Bone marrow (tissue), 2 donors: ENCODE measurements at places on chromosomes 4 and X.

DNA sequence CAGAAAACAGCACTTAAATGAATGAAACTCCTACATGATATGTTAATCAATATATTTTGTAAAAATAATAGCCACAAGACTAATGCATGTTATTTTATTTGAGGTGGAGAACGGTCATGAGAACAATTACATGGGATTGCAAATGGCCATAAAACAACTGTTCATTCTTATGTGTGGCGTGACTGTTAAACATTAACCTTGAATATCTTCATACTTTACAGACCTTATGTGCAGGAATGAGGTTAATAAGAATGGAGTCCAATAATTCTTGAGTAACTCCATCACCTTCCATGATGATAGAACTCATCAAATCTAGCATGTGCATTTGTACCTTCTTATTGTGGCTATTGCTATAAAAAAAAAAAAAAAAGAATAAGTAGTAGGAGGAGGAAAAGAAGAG is 55.3 kb downstream of the PDS5A start:
- DNase-seq, result no peak

- DNase-seq, result no peak
These were observed 70.2 kb downstream of the TRPC5 start for GRCh38 chrX:112012360-112012759.

DNA sequence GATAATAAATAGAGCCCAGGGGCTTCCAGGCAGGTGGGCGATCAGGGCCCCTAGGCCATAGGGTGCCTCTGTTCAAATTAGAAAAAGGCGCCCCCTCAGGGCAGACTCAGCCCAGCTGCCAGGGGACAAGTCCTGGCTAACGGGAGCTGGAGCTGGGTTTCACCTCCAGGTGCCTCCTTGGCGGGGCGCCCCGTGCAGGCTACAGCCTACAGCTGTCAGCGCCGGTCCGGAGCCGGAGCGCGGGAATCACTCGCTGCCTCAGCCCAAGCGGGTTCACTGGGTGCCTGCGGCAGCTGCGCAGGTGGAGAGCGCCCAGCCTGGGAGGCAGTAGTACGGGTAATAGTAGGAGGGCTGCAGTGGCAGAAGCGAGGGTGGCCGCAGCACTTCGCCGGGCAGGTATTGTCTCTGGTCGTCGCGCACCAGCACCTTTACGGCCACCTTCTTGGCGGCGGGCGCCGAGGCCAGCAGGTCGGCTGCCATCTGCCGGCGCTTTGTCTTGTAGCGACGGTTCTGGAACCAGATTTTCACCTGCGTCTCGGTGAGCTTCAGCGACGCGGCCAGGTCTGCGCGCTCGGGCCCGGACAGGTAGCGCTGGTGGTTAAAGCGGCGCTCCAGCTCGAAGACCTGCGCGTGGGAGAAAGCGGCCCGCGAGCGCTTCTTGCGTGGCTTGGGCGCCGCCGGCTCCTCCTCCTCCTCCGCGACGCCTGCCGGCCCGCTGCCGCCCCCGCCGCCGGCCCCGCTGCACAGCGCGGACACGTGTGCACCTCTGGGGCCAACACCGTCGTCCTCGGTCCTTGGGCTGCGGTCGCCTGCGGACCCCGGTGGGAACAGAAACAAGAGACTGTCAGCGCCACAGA is 2.4 kb downstream of the NKX3-2 start:
- no peak for DNase-seq

GRCh38 chrX:154761977-154762536 is 607 bp upstream of the DKC1 start:
- DNase-seq, result no peak

- no peak for DNase-seq
These were observed at the start of gene EVC2 for GRCh38 chr4:5708449-5709206. Gene EVC2 (minus strand): TSS chr4:5708559. CDS start chr4:5708513, 46 bp downstream.

DNA sequence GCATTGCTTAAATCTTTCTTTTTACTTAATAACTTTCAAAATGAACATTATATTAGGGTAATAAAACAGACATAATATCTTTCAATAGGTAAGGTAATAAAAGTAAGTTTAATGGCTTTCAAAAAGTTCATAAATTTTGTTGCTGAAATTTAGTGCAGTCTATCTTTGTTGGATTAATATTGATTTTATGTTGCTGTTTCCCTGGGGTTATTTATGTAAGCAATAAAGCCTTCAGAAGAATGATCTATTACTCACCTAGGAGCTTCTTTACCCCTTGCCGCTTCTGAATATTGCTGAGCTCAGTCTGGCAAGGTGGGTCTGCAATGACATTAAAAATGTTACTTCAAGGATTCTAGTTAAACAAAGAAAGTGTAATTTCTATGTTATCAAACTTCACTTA is 492.6 kb downstream of the SPOCK3 start:
- DNase-seq, result no peak

DNA sequence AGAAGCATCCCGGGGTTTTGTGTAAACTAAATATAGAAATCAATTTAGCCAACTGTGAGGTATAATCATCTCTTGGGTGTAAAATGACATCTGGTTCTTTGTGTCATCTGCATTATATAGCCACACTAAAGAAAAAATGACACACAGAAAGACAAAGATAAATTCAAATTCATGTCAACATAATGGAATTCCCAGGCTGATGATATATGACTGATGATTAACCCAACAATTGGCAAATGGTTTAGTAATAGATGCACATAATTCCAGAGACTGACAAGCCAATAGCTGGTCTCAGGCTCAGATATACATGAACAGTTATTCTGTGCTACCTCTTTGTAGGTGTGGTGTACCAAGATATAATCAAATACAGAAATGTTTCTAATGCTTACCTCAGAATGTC is 375.4 kb upstream of the PITX2 start:
- DNase-seq, result no peak

GRCh38 chr4:6473264-6474052 is 1.0 kb upstream of the PPP2R2C start:
- no peak for DNase-seq

DNA sequence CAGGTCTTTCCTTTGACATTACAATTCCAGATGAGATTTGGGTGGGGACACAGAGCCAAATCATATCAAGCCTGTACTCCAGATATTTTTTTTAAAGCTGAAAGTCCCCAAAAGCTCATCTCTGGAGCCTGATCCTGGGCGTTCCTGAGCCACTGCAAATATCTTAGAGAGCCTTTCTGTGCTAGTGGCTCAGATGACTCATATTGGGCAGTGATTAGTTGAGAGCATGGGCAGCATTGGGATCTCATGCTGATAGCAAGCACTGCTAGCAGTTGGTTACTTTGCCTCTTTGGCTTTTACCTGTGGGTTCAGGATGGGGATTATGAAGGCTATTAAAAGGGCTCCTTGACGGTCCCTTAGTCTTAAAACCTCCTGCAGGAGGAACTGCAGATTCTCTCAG is 51.4 kb upstream of the SCRG1 start:
- no peak for DNase-seq

GRCh38 chr4:55887594-55887993 is 34.1 kb downstream of the EXOC1 start:
- no peak for DNase-seq

DNA sequence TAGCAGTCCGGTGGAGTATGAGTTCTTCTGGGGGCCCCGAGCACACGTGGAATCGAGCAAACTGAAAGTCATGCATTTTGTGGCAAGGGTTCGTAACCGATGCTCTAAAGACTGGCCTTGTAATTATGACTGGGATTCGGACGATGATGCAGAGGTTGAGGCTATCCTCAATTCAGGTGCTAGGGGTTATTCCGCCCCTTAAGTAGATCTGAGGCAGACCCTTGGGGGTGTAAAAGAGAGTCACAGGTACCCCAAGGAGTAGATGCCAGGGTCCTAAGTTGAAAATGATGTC is 852 bp downstream of the MAGEH1 start:
- no peak for DNase-seq

- no peak for DNase-seq
These were observed 64.6 kb upstream of the PAGE1 start for GRCh38 chrX:49760290-49760890.

DNA sequence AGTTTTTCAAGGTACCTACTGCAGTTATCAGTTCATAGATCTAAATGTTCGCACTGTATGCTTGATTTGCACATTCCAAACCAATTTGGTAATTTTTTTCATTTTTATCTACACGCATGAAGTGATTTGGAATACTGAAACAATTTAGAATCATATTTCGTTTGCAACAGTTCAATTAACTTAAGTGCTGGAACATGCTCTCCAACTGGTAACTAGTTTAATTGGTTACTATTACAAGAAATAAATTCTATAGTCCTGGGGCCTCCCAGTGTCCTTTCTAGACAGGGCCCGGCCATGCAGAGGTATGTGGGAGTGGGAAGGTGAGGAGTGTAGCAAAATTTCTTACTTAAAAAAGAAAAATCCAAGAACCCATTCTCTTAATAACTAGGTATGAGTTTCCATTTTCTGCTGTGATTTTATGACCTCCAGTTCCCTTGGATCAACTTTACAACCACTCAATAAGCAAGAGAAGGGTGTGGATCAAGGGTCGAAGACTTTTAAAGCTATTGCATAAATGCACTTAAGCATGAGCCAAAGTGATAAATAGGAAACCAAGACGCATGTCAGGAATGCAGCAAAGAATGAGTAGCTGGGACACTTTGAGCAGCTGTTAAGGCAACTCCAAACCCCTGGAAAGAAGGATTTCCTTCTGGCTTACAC is 106.9 kb downstream of the PPARGC1A start:
- no peak for DNase-seq

- no peak for DNase-seq
These were observed 216.3 kb downstream of the ADAMTS3 start for GRCh38 chr4:72352711-72353110.

GRCh38 chrX:40727581-40728252 is 7.6 kb downstream of the MED14 start:
- DNase-seq, result no peak

- DNase-seq, result no peak
These were observed 32.8 kb upstream of the C4orf54 start for GRCh38 chr4:99690472-99690871.

DNA sequence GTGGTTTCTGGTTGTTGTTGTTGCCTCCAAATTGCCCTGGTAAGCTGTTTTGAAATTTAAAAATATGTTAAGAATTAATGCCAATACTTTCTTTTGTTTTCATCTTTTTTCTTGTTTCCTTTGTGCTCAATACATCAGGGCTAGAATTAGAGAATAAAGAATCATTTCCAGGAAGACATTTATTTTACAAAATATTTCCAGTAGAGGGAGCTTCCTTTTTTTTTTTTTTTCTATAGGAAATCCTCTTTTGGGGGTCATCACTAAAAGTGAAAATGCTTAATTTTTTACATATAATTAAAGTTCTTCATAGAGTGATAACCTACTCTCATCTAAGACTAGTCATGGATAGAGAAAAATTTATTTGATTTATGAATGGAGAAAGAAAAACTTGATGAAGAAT is 2.4 kb downstream of the GLRA3 start:
- no peak for DNase-seq

- DNase-seq, result no peak
These were observed 103.5 kb downstream of the TECRL start for GRCh38 chr4:64305565-64306254.

GRCh38 chr4:138111462-138112000 is 130.6 kb downstream of the SLC7A11 start:
- DNase-seq, result no peak

DNA sequence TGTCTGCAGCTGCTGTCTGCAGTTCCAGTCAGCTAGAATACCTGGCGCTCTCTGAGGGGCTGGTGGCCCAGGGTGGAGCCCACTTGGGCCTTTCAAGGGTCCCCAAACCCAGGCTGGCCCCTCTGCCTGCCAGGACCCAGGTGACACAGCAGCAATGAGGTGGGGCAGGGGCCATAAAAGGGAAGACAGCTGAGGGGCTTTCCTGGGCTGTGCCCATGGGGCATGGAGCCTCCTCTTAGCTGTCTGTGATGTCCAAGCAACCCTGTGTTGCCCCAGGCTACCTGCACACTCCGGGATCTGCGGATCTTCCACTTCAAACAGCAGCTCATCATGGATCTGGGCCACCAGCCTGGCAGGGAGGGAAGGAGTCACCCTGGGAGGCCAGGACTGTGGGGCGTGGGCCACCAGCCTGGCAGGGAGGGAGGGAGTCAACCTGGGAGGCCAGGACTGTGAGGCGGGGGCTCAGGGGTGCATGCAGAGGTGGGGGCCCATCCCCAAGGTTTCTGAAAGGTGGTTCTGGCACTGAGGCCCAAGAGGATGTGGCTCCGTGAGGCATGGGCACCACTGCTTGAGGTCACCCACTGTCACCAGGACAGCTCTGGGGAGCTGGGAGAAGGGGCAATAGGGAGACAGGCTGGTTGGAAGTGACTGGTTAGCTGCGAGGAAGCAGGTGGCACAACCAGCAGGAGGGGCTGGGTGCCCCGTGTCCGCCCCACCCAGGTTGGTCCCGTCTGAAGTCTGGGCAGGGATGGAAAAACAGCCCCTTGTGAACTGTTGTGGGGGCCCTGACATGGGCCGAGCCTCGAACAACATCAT is 16.3 kb downstream of the NAT8L start:
- no peak for DNase-seq

- no peak for DNase-seq
These were observed 92.9 kb downstream of the ATP10D start for GRCh38 chr4:47577779-47578553.

DNA sequence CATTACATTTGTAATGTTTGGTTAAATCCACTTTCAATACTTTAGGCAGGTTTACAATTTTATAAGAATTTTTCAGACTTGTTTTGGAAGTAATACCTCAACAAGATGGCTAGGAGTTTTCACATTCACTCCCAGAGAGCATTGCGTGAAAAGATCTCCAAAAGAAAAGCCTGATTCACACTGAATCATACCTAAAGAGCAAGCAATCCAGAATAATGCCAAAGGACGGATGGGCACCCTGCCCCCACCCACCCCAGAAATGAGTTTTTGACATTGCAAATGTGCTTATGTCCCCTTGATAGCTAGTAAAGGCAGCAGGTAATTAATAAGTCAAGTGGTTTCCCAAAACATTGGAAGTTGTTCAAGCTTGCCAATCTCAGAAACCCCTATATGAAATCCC is 557.7 kb upstream of the TENM3 start:
- DNase-seq, result no peak

GRCh38 chr4:101192244-101192643 is 155.1 kb downstream of the PPP3CA start:
- DNase-seq, result no peak

GRCh38 chr4:52704661-52705060 is 45.6 kb upstream of the USP46 start:
- DNase-seq, result no peak

DNA sequence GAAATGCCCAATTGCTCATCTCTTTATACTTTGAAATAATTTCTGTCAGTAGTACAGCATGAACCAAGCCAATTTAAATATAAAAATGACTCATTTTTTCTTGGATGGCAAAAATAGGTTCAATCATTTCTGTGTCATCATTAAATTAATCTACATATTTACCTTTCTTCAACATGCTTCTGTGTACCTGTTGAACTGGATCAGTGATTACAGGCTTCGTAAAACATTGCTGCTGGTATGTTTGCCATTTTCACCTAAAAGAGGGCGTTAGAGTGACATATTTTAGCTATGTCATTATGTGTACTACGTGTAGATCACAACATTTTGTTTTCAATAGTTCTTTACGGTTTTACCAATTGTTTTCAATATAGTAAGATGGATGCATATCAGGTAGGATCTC is 340.5 kb upstream of the MAOA start:
- no peak for DNase-seq

DNA sequence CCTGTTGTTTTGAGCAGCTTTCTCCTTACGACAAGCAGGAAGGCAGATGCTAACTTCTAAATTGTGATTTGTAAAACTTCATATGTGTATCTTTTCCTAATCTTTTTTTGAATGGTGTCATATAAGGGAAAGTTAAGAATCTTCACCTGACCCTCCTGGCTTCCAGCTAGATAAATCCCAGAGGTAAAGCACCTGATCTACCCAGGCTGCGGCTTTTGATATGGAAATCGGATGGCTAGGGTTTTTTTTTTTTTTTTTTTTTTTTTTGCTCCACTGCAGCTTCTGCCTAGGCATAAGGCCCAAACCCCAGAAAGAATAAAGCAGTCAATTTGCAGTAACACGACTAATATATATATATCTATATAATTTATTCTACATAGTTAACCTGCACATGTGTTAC is 10.0 kb downstream of the MAB21L2 start:
- DNase-seq, result no peak
